ENCODE measurements at places on chromosomes 11 and 22. TPM values are rescaled to one million over a fixed set of nuclear protein-coding genes. Genes with fewer than 3 reads are reported as not detected.

The OR10A5 gene
- total RNA-seq = not detected

- H3K4me1 ChIP-seq = peaks cover 8% of the 10 kb centered on the region
- no peaks in the 10 kb centered on the region for H3K36me3 ChIP-seq
- no peak overlapping the region for H3K27ac ChIP-seq
- DNase-seq = no peak
- H3K27me3 ChIP-seq = peaks cover 3% of the 10 kb centered on the region
- no peak overlapping the region for H3K4me3 ChIP-seq
These were observed 204.9 kb upstream of the PLET1 start for GRCh38 chr11:112465433-112466024.

The SF3B2 gene
- total RNA-seq = 211 TPM

- no peak for DNase-seq
- peaks cover 9% of the 10 kb centered on the region for H3K36me3 ChIP-seq
- no peak overlapping the region for H3K4me3 ChIP-seq
- H3K4me1 ChIP-seq = peaks cover 10% of the 10 kb centered on the region
- H3K27me3 ChIP-seq = no peaks in the 10 kb centered on the region
- no peak overlapping the region for H3K27ac ChIP-seq
These were observed 3.5 kb downstream of the ZDHHC24 start for GRCh38 chr11:66542362-66542761.

The MS4A7 gene
- total RNA-seq = not detected

The DEPDC7 gene
- total RNA-seq = 1.7 TPM

DNA sequence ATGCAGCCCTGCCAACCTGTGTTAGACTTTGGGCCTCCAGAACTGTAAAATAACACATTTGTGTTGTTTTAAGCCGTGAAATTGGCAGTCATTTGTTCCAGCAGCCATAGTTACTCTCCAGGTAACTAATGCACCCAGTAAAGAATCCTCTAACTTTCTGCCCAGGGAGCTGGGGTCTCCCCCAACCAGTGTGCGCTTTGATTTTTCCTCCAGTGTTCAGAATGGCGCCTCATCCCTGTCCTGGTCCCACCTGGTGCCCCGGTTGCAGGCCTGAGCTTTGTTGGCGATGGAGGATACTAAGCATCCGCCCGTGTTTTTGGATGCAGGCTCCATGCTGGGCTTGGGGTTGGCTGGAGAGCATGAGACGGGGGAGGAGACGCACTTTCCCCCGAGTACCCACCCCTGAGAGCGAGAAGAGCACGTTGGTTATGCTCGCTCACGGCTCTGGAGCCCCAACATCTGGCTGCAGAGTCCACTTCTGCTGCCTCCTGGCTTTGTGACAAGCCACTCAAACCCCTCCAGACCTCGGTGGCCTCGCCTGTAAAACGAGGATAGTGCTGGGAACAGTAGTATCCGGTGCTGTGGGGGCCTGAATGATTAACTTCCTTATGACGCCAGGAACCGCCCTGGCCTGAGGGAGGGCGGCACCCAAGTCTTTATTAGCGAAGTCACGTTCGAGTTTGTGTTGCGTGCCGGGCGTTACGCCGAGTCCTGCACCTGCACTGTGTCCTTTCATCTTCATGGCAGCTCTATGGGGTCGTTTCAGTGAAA, 25.8 kb downstream of the MRGPRD start:
- no peak for DNase-seq
- no peaks in the 10 kb centered on the region for H3K36me3 ChIP-seq
- H3K27ac ChIP-seq = no peak overlapping the region
- H3K4me3 ChIP-seq = no peak overlapping the region
- no peaks in the 10 kb centered on the region for H3K4me1 ChIP-seq

DNA sequence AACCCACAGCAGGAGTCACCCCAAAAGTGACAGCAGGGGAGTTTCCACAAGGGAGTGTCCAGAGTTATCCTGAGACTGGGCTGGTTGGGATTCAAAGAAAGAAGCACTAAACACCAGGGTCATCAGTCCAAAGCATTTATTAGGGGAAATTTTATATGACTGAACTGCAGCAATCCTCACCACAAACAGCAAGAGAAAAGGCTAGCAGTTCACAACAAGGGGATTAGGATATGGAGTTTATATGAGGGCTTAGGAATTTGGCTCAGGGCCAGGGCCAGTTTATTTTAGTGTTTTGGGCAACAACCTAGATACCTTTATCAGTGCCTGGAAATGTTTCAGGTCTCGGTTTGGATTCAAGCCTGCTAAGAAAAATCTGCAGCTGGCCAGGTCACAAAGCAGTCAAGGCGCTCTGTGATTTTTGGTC, 4.6 kb upstream of the TMEM126A start:
- DNase-seq = no peak
- H3K4me3 ChIP-seq = no peak overlapping the region
- peaks cover 9% of the 10 kb centered on the region for H3K4me1 ChIP-seq
- peaks cover 14% of the 10 kb centered on the region for H3K27me3 ChIP-seq
- H3K36me3 ChIP-seq = no peaks in the 10 kb centered on the region

DNA sequence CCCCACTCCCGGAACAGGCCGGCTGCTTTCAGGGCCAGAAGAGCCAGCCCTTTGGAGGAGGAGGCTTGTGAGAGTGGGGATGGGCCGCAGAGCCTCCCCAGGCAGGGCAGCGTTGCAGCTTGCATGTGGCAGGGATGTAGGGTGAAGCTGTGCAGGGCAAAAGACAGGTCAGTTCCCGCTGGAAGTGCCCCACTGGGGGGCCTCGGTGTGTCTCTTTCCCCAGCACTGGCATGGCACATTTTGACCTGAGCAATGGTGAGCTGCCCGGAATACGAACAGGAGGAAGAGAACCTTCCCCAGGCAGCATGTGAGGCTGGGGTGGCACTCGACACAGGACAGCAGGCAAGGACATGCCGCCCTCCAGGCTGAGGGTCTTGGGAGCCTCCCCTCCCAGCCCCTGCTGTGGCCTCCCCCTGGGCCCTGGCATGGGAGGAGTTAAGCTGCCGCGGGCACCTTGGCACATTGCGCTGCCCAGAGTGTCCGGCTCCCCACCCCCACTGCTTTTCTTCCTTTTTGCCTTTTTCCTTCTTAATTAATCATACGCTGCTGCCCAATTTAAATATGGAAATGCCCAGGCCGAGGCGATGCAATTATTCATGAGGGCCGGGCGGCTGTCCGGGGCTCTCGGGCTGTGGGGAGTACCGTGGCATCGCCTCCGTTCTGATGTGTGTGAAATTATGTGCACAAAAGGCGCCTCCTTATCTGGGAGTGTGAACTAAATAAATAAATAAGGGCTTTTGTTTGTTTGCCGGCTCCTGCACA, 76.0 kb upstream of the WNT7B start:
- no peaks in the 10 kb centered on the region for H3K36me3 ChIP-seq
- H3K27me3 ChIP-seq = peaks cover 79% of the 10 kb centered on the region
- H3K27ac ChIP-seq = no peak overlapping the region
- no peak for DNase-seq
- H3K4me1 ChIP-seq = peaks cover 3% of the 10 kb centered on the region

- peaks cover 4% of the 10 kb centered on the region for H3K4me1 ChIP-seq
- H3K27me3 ChIP-seq = no peaks in the 10 kb centered on the region
- no peak for DNase-seq
- no peak overlapping the region for H3K4me3 ChIP-seq
- H3K36me3 ChIP-seq = no peaks in the 10 kb centered on the region
These were observed 120.0 kb upstream of the LDLRAD3 start for GRCh38 chr11:35823742-35824298.

DNA sequence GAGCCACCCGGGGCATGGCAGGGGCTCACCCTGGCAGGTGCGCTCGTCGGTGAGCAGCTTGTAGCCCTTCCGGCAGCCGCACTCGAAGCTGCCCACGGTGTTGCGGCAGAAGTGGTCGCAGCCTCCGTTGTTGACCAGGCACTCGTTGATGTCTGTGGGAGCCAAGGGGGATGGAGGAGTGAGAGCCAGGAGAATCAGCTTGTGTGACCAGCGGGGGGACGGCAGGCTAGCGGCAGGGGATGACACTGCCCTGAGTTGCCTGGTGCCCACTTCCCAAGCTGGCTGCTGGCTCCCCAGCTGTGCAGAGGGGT, 44.7 kb upstream of the TTLL12 start:
- H3K36me3 ChIP-seq = no peaks in the 10 kb centered on the region
- H3K27ac ChIP-seq = no peak overlapping the region
- no peak overlapping the region for H3K4me3 ChIP-seq
- H3K4me1 ChIP-seq = peaks cover 10% of the 10 kb centered on the region

The SLC22A8 gene
- 2.4 TPM for total RNA-seq

DNA sequence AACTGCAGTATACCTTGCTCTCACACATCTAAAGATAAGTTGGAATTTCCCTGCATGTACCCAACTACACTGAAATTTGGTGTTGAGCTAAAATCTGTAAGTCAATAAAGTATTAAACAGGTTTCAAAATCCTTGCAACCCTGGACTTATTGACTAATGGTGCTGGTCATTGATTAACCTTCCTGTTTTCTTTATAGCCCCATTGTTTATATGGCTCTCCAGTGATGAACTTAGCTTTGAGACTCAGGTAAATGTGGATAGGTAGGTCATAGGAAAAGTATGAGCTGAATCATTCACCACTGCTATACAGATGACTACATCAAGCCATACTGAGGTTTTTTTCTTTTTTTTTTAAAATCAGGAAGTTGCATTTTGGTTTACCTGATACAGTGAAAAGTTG, 132.7 kb downstream of the FAT3 start:
- H3K27me3 ChIP-seq = no peaks in the 10 kb centered on the region
- H3K4me1 ChIP-seq = peaks cover 9% of the 10 kb centered on the region
- no peak overlapping the region for H3K4me3 ChIP-seq
- DNase-seq = no peak
- no peaks in the 10 kb centered on the region for H3K36me3 ChIP-seq

DNA sequence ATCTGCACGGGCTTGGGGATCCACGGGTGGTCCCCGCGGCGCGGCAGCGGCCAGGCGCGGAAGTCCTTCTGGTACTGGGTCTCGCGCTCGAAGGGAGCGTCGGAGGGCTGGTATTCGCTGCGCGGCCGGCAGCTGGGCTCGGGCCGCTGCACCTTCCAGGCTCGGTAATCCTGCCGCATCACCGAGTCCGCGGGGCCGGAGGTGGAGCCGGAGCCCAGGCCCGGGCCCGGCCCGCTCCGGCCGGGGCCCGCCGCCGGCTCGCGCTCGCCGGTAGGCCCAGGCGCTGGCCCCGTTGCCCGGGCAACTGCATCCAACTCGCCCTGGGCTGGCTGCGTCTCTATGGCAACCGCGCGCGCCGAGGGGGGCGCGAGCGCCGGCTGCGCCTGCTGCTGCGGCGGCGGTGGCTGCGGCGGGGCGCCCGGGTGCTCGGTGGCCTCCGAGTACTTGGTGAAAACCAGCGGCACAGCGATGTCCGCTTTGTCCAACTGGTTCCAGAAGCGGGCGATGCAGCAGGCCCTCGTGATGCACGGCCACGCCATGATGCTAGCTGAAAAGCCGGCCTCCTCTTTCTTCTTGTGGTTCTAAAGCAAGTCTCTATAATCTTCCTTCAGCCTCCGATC, 897 bp downstream of the MAP6 start:
- peak; percentile 56 for DNase-seq
- peak overlapping the region; percentile 65 for H3K4me3 ChIP-seq
- peaks cover 4% of the 10 kb centered on the region for H3K4me1 ChIP-seq
- peak overlapping the region; percentile 66 for H3K27ac ChIP-seq
- H3K36me3 ChIP-seq = no peaks in the 10 kb centered on the region

DNA sequence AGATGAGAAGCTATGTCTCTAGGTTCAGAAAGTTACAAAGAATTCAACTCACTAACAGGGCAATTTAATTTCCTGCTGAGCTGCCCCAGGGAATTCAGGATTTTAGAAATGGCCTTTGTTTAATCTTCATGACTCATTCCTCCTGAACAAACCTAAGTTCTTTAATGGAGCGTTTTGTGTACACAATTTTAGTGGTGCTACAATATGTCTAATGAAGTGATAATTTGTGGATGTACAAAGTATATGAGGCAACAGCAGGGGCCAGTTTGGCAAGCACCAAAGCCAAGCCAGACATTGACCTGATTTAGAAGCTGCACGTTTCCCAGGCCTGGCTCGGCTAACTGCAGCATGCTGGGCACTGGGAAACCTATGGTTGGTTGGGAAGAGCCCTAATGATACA, 34.4 kb upstream of the HEPHL1 start:
- H3K4me3 ChIP-seq = no peak overlapping the region
- H3K27ac ChIP-seq = no peak overlapping the region
- no peak for DNase-seq
- H3K4me1 ChIP-seq = peaks cover 5% of the 10 kb centered on the region
- H3K27me3 ChIP-seq = no peaks in the 10 kb centered on the region

The APOL4 gene
- total RNA-seq = not detected

DNA sequence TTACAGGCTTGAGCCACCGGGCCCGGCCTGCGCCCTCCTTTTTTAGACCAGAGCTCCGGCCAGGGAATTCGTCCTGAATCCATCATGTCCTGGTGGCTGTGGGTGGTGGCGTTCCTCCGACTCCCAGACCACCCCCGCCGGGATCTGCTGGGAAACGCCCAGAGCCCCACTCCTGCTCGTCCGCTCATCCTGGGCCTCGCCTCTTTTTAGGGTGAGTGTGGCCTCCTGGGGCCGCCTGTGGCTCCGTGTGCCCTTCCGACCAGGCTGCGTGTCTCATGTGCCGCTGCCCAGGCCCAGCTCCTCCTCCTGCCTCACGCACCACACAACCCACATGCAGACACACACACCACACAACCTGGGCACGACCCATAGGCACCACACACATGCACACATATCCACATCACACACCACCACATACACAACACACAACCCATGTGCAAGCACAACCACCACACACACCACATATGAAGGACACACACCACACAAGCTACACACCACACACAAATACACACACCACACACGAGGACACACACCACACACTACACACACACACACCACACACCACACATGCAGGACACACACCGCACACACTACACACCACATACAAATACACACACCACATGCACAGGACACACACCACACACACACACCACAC, 946.2 kb downstream of the BRD1 start:
- H3K27ac ChIP-seq = no peak overlapping the region
- no peaks in the 10 kb centered on the region for H3K4me1 ChIP-seq
- H3K4me3 ChIP-seq = no peak overlapping the region
- H3K27me3 ChIP-seq = peaks cover 3% of the 10 kb centered on the region
- DNase-seq = no peak
- no peaks in the 10 kb centered on the region for H3K36me3 ChIP-seq

- H3K27me3 ChIP-seq = no peaks in the 10 kb centered on the region
- peaks cover 2% of the 10 kb centered on the region for H3K36me3 ChIP-seq
- H3K4me1 ChIP-seq = no peaks in the 10 kb centered on the region
- no peak overlapping the region for H3K27ac ChIP-seq
These were observed 580.0 kb downstream of the TBC1D22A start for GRCh38 chr22:47342446-47342845.
